Umbilical cord (tissue), 2 donors: ENCODE measurements at places on chromosomes 16 and 17. TPM values are rescaled to one million over a fixed set of nuclear protein-coding genes. Genes with fewer than 3 reads are reported as not detected.

DNA sequence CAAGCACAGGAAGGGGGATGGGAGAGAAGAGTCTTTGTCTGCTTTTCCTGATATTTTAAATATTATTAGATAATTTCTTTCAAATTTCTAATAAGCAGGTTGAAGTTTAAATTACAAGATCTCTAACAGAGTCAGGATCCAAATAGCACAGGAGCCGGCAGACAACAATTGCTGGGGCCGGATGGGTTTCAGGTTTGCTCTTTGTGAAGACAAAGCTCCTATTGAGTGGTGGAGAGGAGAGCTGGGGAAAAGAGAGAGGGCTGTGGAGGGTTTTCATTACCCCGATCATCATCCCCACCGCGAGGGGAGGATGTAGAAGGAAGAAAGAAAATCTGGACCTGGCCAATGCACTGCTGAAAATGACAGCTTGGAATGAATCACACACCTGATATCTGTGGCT, 197.3 kb downstream of the SOX9 start:
- DNase-seq: no peak

GRCh38 chr17:51850201-51850600, 308.3 kb downstream of the CA10 start:
- no peak for DNase-seq

DNA sequence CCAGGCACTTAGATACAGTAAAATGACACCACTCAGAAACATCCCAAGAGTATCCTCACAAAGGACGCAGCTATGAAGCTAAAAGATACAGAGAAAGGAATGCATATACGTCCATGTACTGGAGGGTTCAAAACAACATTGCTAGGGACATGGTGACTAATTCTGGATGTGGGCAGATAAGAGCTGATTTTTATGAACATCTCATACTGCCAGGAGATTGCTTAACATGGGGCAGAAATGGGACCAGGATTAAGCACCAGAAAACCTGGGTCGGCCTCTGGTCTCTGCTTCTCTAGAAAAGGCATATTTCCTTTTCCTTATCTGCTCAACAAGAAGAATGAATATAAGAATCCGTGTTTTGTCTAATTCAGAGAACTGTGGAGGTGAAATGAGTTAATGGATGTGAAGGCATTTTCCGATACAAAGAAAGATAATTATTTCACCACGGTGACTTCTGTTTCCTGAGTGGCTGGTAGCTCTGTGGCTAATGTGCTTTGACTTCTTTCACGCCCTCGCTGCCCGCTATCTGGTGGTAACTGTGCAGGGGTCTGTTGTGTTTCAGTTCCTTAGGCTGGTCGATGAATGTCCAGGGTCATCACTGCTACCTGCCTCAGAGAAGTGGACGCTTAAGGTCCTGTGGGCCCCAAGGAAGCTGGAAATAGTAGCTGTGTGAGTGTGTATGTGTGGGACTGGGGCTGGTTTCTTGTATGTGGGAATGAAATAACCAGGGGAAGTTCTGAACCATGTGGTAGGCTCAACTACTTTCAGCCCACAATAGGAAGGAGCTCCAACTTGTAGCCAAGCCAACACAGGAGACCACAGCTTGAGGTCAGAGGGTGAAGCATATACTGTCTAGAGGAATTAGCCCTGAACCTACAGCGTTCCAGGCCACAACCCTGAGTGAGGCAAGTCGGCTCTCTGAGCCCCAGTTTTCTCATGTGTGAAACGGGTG, 15.8 kb upstream of the CCL5 start:
- DNase-seq: no peak

Gene ZSCAN10
- total RNA-seq: not detected

- no peak for DNase-seq
These were observed 5.1 kb upstream of the CD68 start for GRCh38 chr17:7574176-7574953.

DNA sequence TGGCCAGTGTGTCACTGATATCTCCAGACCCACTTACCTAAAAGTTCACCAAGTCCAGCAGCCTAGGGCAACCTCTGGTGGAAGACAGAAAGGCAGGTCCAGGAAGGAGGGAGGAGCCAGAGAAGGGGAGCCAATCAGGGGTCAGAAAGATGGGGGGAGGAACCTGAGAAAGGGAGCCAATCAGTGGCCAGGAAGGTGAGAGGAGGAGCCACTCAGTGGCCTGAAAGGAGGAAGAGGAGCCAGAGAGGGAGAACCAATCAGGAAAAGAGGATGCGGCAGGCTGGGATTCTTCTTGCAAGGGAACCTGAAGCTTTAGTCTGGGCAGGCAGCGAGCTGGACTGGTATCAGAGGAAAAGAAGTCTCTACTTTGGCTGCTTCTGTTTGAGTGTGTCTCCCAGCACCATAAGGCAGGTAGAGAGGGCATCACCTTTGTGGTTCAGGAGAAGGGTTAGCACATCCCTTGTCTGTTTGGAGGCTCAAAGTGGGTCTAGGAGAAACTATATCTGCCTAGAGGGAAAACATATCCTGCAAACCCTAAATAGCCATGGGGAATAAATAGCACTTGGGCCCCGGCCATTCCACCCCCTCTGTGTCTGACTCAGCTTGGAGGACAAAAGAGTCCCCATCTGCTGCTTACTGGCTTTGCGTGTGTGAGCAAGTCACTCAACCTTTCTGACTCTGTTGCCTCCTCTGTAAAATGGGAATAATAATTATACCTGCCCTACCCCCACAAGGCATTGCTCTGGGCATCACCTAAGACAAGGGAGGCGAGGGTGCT, 43.4 kb upstream of the CRHR1 start:
- peak; percentile 38 for DNase-seq

Gene E4F1
- 14.7 TPM for total RNA-seq

GRCh38 chr16:17940584-17941364, 395.8 kb downstream of the NPIPA8 start:
- DNase-seq: no peak

Gene FOXL1
- total RNA-seq: 6.5 TPM

GRCh38 chr16:86970279-86970678, 346.9 kb downstream of the C16orf95 start:
- DNase-seq: no peak

GRCh38 chr17:42110301-42111264, 1.9 kb downstream of the DHX58 start:
- DNase-seq: no peak

DNA sequence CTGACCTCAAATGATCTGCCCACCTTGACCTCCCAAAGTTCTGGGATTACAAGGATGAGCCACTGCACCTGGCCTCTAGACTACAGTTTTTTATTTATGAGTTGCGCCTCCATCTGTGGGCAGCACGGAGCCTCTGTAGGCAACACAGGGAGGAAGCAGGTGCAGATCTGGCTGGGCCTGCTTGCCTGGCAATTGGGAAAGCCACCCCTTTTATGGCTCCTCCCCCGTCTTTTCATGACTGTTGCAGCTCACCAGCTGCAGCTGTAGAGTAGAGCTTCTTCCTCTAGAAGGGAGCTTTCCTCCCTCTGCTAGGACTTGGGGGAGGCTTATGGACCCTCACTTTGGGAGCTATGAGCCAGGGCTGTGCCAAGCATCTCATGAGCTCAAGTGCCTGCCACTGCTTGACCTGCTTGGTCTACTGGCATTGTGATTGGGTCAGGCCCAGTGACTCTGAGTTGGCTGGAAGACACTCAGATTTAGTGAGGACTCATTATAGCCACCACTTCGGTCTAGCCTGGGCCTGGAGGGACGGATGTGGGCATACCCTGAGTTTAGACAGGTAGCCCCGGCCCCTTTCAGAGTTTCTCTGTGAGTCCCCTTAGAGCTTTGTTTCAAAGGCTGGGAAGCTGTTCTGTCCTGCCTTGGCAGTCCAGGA, 6.9 kb upstream of the SLC7A6 start:
- no peak for DNase-seq

Gene PRPSAP2
- 43.6 TPM for total RNA-seq

GRCh38 chr17:20159406-20160069, 150.4 kb downstream of the SPECC1 start:
- no peak for DNase-seq

Gene SLFN11
- 11.3 TPM for total RNA-seq

Gene EFCAB13
- 41.2 TPM for total RNA-seq
